ENCODE measurements at places on chromosomes 7 and 10.

GRCh38 chr7:41147606-41148485 is 555.0 kb downstream of the INHBA start:
- DNase-seq, result no peak

DNA sequence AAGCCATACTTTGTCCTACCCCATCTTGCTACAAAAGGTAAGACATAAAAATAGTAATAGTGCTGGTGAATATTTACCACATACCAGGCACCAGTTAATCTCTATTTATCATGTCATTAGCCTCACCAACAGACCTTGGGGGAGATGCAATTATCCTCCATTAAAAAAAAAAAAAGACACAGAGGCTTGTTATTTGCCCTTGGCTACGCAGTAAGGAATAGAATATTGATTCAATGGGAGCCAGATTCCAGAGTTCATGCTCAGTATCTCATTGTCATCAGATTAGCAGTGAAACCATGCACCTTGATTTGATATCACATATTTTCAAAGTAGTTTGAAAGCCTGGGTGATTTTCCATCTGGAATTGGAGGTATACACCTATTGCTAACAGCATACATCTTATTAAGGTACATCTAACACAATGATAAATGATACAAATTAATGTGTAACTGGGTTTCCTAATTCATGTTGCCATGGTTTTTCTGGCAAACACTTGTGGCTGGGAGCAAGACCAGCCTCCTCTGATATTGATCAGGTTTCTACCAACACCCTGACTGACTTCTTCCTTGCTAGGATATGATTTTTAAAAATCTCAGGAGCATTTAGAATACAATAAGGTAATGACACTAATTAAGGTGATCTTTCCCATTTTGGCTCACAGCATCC is 67.1 kb upstream of the PRR15 start:
- DNase-seq, result no peak

GRCh38 chr7:130912082-130912861 is 178.3 kb upstream of the KLF14 start:
- peak; percentile 86 for DNase-seq

DNA sequence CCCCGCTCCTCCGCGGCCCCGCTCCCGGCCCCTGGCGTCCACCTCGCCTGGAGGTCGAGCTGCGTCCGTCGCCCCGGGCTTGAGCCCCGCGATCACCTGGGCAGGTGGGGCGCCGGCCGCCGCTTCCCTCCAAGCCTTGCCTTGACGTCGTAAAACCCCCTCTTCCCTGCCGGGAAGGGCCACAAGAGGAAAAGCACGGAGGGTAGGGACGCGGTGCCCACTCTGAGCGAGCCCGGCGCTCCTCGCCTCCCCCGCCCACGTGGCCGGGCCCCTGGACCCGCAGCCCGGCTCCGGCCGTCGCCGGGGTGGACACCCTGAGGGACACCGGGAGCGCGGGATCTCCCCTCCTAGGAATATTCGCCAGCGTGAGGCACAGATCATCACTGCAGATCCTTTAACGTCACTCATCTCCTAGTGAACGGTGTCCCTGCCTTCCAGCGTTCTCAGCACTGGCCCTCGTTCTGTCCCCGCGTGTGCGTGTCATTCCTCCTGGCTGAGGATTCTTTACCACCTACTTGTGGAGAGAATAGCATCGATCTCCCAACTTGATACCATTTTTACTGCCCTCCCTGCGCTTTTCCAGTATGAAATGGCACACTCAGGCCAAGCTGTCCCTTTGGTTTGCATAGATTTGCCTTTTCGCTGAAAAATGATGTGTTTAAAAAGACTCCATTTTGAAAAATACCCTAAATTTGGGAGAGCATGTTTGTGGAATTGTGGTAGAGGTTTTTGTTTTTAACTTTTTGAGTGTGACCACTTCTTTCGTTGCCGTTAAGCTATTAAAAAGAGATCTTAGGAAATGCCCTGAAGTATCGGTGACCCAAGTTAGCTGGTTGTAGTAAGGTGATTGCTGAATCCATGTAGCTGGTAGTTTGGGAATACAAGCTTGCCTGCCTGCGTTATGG is 649 bp downstream of the ACTR3B start:
- DNase-seq, result peak; percentile 36

Measured in EL (cell line).